Activated CD4-positive, alpha-beta memory T cell treated with anti-CD3 and anti-CD28 coated beads, Interleukin-2, amount 10 ng/mL, durations not matched to agents 7 days and 5 days (primary cell): ENCODE measurements at places on chromosomes 7 and 10. TPM values are rescaled to one million over a fixed set of nuclear protein-coding genes. Genes with fewer than 3 reads are reported as not detected.

BAZ1B gene
- 86.2 TPM for total RNA-seq

DNA sequence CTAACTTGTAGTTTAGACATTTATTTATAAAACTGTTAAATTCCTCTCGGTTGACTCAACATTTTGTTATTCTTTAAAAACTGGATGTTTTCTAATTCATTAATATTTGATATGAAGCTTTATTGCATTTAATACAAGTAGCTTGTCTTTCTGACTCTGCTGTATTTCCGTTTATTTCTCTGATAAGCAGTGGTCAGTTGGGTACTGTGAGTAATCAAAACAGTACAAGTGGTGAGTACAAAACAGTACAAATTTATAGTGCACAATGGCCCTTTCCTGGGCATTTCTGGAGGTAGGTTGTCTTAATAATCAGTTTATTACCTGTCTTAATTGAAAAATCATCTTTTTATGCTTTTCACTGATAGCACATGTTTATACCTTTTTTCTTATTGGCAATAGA is 182.7 kb downstream of the CCSER2 start:
- no peak overlapping the region for H3K27ac ChIP-seq
- no peaks in the 10 kb centered on the region for H3K4me1 ChIP-seq
- H3K27me3 ChIP-seq = no peaks in the 10 kb centered on the region
- no peak overlapping the region for H3K4me3 ChIP-seq

ANKRD30A gene
- not detected for total RNA-seq

- no peak overlapping the region for H3K27ac ChIP-seq
- no peaks in the 10 kb centered on the region for H3K27me3 ChIP-seq
- no peak overlapping the region for H3K4me3 ChIP-seq
- peaks cover 19% of the 10 kb centered on the region for H3K36me3 ChIP-seq
- no peak for DNase-seq
Observed at GRCh38 chr10:59859570-59859969, 46.8 kb downstream of the CCDC6 start.

GRCh38 chr7:38051786-38052185 is 126.3 kb upstream of the STARD3NL start:
- H3K27me3 ChIP-seq = peaks cover 2% of the 10 kb centered on the region
- no peak overlapping the region for H3K4me3 ChIP-seq

DNA sequence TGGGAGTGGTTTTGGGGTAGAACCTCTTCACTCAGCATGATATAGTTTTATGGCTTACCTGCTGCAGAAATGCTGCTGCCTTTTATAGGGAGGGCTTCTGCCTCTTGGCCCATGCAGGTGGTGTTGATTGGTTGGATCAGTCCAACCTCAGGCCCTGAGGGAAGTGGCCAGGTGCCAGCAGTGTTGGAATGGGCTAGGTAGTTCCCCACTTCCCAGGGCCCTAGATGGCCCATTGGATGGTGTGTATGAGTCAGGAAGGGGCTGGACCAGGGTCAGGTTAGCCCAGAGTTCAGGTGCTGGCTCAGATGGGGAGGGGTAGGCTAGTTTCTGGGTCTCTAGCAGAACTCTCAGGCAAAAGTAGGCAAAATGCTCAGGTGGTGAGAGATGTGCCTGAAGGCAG is 455.5 kb downstream of the CCSER2 start:
- H3K36me3 ChIP-seq = no peaks in the 10 kb centered on the region
- no peak for DNase-seq
- H3K27me3 ChIP-seq = no peaks in the 10 kb centered on the region
- H3K27ac ChIP-seq = no peak overlapping the region
- no peaks in the 10 kb centered on the region for H3K4me1 ChIP-seq

DNA sequence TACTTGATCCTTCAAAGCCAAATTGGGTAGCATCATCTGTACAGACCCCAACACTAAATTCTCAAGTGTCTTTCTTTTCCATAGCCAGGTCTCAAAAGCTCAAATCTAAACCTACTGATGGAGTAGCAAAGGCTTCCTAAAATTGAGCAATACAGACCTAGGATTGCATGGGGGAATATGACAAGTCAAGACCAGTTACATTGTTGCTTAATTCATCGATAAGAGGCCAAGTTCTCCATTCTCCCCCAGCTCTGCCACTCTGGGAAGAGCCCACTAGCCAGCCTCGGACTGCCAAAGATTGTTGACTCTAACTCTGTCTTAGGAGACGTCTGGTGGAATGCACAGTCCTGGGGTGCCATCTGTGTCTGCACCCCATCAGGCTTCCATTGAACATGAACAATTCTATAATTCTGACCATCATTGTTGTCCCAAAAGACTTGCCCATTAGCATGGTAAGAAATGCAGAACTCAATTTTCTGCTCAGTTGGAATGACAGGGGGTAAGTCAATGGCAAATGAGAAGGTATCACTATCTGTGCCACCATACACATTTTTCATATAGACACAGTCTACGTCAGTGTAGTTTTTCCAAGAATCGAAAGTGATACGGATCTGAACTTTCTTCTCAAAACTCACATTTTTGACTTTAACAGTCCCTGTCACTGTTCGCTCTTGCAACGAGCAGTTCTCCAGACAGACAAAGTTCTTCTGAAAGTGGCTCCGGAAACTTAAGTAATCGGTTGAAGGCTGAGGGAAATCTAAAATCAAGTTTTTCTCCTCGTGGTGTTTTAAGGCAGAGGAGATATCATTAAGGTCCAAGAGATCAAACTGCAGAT is 2.9 kb downstream of the PPP1R3C start:
- H3K27ac ChIP-seq = no peak overlapping the region
- DNase-seq = no peak
- no peak overlapping the region for H3K4me3 ChIP-seq
- no peaks in the 10 kb centered on the region for H3K36me3 ChIP-seq
- peaks cover 7% of the 10 kb centered on the region for H3K4me1 ChIP-seq

HUS1 gene
- total RNA-seq = 34.1 TPM

GRCh38 chr10:121772406-121772805 is 155.4 kb downstream of the ATE1 start:
- no peaks in the 10 kb centered on the region for H3K36me3 ChIP-seq
- H3K4me1 ChIP-seq = no peaks in the 10 kb centered on the region
- no peak overlapping the region for H3K27ac ChIP-seq
- DNase-seq = no peak
- H3K27me3 ChIP-seq = no peaks in the 10 kb centered on the region
- no peak overlapping the region for H3K4me3 ChIP-seq

PON3 gene
- not detected for total RNA-seq

DNA sequence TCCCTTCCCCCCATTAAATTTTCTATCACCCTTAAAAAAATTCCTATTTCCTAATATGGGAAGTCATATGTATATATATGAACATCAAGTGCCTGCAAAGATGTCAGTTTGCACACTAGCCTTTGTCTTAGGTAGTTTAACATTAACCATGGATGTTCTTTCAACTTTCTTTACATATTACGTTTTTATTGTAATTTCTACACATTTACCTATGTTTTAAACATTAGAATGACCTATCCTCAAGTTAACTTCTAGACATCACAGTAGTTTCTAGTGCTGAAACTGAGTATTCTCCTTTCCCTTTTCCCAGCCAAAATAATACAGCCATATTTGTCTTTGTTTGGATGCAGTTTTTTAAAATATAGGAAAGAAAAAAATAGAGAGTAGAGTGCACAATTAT is 5.8 kb downstream of the DLX6 start:
- no peaks in the 10 kb centered on the region for H3K36me3 ChIP-seq
- peaks cover 6% of the 10 kb centered on the region for H3K4me1 ChIP-seq
- no peak overlapping the region for H3K27ac ChIP-seq
- no peak overlapping the region for H3K4me3 ChIP-seq

GOLGA7B gene
- 11.2 TPM for total RNA-seq

- no peak for DNase-seq
- H3K36me3 ChIP-seq = no peaks in the 10 kb centered on the region
- no peak overlapping the region for H3K27ac ChIP-seq
- peaks cover 20% of the 10 kb centered on the region for H3K27me3 ChIP-seq
Observed at GRCh38 chr7:103504505-103505135, 58.6 kb upstream of the SLC26A5 start.

GRCh38 chr7:84177758-84178412 is 16.7 kb downstream of the SEMA3A start:
- H3K27me3 ChIP-seq = no peaks in the 10 kb centered on the region
- H3K36me3 ChIP-seq = no peaks in the 10 kb centered on the region
- H3K4me3 ChIP-seq = no peak overlapping the region
- H3K4me1 ChIP-seq = no peaks in the 10 kb centered on the region
- no peak overlapping the region for H3K27ac ChIP-seq
- no peak for DNase-seq

- no peaks in the 10 kb centered on the region for H3K4me1 ChIP-seq
- H3K4me3 ChIP-seq = no peak overlapping the region
- H3K27ac ChIP-seq = no peak overlapping the region
- H3K36me3 ChIP-seq = no peaks in the 10 kb centered on the region
- no peak for DNase-seq
Observed at GRCh38 chr10:56745490-56745889, 384.4 kb upstream of the ZWINT start.

DNA sequence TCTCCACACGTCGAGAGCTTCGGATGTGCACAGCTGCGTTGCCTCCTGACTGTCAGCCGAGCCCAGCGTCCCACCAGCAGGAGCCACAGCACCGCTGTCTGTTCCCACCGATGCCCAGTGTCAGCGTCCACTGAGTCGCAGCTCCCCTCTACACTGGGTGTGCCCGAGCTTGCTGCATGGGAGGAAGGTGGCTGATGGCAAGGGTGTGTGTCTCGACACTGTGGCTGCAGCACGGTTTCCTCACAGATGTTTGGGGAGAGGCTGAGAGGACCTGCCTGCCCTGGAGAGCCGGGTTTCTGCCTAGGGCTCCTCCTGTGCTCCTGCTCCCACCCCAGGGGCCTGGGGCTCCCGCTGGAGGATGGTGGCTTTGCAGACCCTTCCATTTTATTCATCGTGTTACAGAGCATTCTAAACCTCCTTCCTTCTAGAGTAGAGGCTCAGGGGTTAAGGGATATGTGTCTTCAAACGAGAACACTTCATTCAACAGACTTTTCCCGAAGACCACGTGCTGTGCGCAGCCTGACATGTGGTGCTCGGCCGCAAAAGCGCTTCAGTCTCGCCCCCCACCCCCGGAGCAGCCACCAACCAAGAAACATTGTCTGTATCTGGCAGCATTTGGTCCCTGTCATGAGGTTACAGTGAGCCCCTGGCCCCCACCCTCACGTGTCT is 384.8 kb downstream of the DNAJB6 start:
- no peaks in the 10 kb centered on the region for H3K36me3 ChIP-seq
- H3K27ac ChIP-seq = no peak overlapping the region
- H3K4me3 ChIP-seq = no peak overlapping the region
- no peaks in the 10 kb centered on the region for H3K4me1 ChIP-seq
- DNase-seq = no peak

DNA sequence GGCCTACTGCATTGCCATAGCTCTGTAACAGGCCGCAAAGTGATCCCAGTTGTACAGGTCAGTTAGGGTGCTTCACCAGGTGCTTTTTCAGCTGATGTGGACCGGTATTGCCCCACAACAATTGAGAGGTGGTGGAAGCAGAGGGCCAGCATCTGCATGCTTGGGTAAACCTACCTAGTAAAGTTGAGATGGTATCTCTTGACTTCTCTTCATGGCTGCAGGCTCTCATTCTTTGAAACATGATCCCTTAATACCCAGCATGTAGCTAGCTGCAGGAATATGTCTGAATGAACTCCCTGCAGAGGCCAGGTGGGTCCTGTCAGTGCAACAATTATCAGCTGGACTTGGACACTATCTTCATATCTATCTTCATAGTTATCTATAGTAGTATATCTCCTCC is 60.7 kb upstream of the CCDC6 start:
- DNase-seq = no peak
- no peak overlapping the region for H3K4me3 ChIP-seq
- H3K27me3 ChIP-seq = no peaks in the 10 kb centered on the region
- no peak overlapping the region for H3K27ac ChIP-seq

DNA sequence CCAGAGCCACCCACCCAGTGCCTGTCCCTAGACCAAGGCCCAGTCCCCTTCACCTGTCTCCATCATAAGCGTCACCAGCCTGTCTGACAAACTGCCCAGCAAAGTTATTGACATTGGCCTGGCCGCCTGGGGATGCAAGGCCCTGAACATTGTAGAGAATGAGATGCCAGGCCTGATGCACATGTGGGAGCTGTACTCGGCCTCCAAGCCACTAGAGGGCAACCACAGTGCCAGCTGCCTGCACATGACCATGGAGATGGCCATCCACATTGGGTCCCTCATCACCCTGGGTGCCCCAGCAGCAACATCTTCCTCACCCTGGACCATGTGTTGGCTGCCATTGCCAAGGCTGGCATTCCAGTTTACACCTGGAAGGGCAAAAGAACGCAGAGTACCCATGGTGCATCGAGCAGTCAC is 63.7 kb upstream of the ANTXRL start:
- no peak for DNase-seq
- peaks cover 6% of the 10 kb centered on the region for H3K36me3 ChIP-seq
- no peak overlapping the region for H3K27ac ChIP-seq

- H3K27me3 ChIP-seq = no peaks in the 10 kb centered on the region
- DNase-seq = no peak
- H3K36me3 ChIP-seq = no peaks in the 10 kb centered on the region
- H3K27ac ChIP-seq = no peak overlapping the region
- no peak overlapping the region for H3K4me3 ChIP-seq
- no peaks in the 10 kb centered on the region for H3K4me1 ChIP-seq
Observed at GRCh38 chr7:53984776-53985175, 557.4 kb upstream of the VSTM2A start.

CALML3 gene
- not detected for total RNA-seq

DNA sequence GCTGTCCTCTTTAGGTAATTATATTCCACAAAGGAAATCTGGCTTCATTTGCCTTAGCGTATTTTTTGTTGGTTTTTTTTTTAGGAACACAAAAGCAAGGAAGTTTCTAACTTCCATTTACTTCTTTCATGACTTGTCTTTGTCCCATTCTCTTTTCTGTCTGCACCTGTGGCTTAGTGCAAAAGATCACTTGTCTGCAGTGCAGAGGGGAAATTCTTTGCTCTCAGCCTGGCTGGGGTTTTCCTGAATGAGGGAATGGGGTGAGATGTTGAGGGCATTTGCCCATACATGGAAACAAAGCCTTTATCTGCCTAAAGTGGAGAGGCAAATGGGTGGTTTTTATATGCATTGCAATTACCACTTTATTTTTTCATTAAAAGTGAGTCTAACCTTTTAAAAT is 361.1 kb upstream of the IGFBP3 start:
- H3K4me3 ChIP-seq = no peak overlapping the region
- no peaks in the 10 kb centered on the region for H3K27me3 ChIP-seq
- DNase-seq = no peak
- no peaks in the 10 kb centered on the region for H3K4me1 ChIP-seq

GRCh38 chr7:105268511-105269392 is 120.0 kb downstream of the SRPK2 start:
- H3K27ac ChIP-seq = peak overlapping the region; percentile 62
- peak overlapping the region; percentile 53 for H3K4me3 ChIP-seq
- H3K27me3 ChIP-seq = no peaks in the 10 kb centered on the region
- no peak for DNase-seq

DNA sequence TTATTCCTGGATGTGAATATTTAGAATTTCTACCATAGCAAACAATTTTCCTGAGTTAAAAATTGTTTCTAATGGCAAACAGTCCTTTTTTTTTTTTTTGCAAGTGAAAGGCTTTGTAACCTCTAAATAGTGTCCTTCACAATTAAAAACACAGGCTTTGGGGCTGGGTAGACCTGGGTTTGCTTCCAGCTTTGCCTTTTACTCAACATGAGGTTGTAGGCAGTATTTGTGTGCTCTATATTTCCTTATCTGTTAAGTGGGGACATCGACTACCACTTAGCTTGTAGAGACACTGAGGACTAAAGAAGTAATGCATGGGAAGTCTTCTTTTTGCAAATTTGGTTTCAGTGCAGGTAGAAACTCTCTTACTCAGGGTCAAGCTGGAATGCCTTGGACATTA is 169.4 kb upstream of the GRB10 start:
- no peak overlapping the region for H3K27ac ChIP-seq
- no peaks in the 10 kb centered on the region for H3K36me3 ChIP-seq
- DNase-seq = no peak

- DNase-seq = no peak
- no peaks in the 10 kb centered on the region for H3K27me3 ChIP-seq
- H3K4me3 ChIP-seq = no peak overlapping the region
- no peaks in the 10 kb centered on the region for H3K36me3 ChIP-seq
Observed at GRCh38 chr10:25912866-25913265, 21.2 kb upstream of the MYO3A start.
